ENCODE measurements at places on chromosomes 13 and 19.

DNA sequence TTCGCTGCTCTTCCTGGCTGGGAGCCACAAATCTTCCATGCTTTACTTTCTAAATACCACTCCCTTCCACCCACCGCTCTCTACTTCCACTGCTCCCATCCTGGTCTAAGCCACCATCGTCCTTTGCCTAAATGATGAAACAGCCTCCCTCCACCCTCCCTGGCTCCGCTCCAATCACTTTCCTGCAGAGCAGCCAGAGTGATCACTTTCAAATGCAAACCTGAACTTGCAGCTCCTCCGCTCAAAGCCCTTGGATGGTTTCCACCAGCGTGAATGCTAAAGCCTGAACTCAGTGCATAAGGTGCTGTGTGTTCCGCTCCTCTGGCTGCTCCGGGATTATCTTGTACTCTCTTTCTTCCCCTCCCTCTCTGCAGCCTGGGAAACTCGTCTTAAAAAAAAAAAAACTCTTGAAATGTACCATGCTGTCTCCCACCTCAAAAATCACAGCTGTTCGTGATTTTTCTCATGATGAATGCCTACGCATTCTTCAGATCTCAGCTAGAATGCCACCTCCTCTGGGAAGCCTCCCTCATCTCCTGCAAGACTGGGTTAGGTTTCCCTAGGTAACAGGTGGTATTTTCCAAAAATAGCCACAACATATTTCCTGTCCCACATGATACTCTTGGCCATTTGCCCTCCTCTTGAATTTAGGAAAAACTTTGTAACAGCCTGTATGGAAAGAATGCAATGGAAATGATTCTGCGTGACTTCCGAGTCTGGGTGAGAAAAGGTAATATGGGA lies 3.7 kb upstream of the SIN3B start:
- DNase-seq = no peak

- no peak for DNase-seq
Measured at GRCh38 chr13:48654511-48654910, 782 bp downstream of the CYSLTR2 start.

GRCh38 chr13:32390048-32390447 lies 37.9 kb downstream of the N4BP2L1 start:
- DNase-seq = no peak

DNA sequence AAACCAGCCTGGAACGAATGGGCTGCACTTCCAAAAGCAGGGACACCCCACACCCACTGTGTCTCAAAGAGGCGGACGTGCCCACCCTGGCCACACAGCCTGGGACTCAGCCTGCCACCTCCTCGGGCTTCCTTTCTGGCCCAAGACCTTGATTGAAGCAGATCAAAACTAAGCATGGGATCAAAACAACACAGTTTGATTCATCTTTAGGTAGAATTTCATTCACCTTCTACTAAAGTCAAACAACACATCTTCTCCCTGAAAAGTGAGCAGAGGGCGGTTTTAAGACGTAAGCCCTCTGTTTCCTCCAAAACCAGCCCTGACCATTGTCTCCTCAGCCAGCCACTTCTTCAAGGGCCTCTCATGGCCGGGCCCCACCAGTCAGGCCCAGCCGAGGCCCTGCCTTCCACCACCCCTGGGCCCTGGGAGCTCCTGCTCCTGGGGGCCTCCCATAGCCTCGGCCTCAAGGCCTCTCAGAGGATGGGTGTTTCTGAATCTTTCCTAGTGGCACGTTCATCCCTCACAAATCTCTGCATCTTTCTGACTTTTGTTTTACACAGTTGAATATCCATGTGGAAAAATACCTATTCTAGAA lies 6.3 kb upstream of the F10 start:
- no peak for DNase-seq

DNA sequence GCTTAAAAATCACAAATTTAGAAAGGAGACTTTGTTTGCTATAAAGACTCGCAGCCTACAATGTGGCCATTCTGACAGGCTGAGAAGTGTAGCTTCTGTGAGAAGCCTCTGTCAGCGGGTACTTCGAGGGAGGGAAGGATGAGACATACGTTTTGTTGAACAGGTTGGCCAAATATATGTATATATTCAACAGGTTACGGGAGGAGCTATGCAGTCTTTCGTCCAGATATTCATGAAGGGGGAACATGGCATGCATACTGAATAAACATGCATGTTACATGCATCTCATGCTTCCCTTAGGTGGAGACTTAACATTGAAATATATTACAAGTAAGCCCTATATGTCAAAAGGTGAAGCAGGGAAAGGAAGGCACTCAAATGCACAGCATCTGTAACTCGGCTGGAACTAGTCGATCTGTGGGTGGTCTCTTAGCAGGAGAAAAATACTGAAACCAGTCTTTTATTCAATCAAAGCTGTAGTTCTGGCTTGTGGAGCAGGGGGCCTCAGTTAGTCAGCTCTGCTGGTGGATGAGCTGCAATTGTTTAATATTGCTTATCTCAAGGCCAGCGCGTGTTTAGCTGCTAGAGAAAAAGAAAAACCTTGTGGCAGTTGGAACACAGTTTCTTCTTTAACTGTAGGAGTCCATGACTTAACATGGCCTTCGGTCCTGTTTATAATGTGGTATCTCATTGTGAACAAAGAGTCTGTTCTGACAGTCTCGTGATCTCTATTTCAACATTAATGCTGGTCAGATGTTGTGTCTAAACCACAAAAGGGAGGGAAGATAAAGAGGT lies 94.3 kb downstream of the FAM216B start:
- peak; percentile 52 for DNase-seq

DNA sequence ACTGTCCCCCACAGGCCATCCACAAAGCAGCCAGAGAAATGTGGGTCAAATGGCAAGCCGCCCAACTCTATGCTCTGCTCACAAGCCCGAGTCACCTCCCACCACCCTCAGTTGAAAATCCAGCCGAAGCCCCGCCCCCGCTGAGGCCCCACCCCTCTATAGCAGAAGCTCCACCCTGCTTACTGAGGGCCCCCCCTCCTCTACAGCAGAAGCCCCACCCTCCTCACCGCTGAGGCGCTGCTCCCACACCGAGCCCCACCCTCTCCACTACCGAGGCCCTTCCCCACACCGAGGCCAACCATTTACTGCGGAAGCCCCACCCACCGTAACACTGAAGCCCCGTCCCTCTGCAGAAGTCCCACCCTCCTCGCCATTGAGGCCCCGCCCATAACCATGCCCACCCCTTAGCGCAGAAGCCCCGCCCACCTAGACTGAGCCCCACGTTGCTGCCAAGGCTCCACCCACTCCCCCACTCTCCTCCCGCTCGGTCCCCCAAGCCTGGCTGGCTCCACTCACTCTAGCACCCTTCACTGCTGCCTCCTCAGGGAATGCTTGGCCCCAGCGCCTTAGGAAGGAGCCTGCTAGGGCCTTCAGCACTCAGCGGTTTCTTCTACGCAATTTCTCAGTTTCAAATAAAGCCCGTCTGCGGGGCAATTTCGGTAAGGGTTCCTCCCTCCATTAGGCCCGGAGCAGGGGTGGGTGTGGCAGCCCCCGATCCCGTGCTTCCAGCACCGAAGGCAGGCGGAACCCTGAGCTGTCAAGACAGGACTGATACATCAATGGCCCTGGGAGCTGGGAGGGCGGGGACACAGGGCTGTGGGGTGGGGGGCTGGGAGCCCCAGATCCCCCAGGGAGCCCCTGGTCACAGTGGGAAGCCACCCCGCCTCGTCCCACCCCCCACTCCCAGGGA lies 9.0 kb upstream of the MYDGF start:
- peak; percentile 91 for DNase-seq

DNA sequence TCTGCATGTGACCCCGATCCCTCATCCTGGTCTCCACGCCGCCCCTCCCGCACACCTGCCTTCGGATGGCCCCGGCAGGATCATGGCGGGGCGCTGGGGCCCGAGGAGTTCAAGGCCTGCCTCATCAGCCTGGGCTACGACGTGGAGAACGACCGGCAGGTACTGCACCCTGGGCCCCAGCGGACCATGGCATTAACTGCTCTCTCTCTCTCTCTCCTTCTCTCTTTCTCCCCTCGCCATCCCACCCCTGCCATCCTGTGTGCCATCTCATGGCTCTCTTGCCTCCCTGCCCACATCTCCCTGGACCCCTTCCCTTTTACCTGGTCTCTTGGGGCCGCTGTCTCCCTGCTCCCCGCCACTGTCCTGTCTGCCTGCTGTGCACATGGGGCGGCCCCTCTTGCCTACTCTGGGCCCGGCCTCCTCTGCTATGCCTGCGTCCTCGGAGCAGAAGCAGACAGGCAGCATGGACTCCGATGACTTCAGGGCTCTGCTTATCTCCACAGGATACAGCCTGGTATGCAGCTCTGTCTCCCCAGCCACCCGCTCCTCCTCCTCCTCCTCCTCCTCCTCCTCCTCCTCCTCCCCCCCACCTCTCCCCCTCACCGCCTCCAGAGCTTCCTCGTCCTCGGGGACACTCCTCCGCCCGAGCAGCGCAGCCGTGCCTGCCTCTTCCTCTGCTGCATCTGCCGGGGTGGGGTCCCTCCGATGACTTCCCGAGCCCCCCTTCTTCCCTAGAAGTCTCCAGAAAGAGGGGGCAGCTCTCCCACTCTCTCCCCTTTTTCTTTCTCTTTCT lies 16.2 kb downstream of the CAPN12 start:
- no peak for DNase-seq

GRCh38 chr13:47317356-47317755 lies 420.5 kb upstream of the HTR2A start:
- DNase-seq = no peak

GRCh38 chr19:56601375-56601774 lies 6.3 kb downstream of the ZNF71 start:
- DNase-seq = no peak

GRCh38 chr13:109669234-109669612 lies 117.2 kb downstream of the IRS2 start:
- no peak for DNase-seq

GRCh38 chr19:29001141-29001581 lies 211.8 kb downstream of the UQCRFS1 start:
- no peak for DNase-seq

GRCh38 chr13:48728226-48728625 lies 74.5 kb downstream of the CYSLTR2 start:
- DNase-seq = no peak

DNA sequence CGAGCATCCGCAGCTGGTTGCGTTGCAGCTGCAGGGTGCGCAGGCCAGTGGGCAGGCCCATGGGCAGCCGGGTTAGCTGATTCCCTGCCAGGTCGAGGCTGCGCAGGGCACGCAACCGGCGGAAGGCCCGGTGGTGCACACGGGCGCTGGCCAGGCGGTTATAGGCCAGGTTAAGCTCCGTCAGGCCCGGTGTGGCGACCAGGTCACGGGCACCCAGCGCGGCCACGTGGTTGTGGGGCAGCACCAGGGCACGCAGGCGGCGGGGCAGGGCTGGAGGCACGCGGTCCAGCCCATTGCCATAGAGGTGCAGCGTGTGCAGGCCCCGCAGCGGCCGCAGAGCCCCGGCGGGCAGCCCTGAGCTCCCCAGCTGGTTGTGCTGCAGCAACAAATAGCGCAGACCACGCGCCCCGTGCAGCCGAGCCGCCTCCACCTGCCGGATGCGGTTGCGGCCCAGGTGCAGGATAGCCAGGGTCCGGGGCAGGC lies 5.3 kb downstream of the PODNL1 start:
- no peak for DNase-seq

DNA sequence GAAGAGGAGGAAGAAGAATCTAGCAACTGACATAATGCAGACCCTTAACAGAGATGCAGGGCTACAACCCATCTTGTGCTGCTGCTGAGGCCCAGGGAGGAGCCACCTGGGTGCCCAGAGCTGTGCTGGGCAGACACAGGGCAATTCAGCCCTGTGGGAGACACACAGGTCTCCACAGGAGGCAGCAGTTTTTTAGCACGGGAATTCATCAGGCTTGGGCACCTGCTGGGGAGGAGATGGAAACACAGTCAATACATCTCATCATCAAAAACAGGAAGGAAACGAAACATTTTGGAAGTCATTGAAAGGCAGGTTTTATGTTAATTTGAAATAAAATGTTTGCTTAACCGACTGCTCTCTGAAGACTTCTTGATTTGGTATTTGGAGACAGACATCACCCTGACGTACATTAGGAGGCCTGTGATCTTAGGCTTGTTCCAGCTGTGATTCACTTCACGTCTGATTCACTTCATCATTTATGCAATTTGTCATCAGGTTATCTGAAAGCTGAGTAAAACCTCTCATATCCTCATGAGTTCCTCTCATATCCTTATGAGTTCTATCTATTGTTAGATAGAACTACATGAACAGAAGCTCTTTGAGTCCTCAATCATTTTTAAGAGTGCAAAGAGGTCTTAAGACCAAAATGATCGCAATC lies 77.4 kb downstream of the CYSLTR2 start:
- DNase-seq = no peak

DNA sequence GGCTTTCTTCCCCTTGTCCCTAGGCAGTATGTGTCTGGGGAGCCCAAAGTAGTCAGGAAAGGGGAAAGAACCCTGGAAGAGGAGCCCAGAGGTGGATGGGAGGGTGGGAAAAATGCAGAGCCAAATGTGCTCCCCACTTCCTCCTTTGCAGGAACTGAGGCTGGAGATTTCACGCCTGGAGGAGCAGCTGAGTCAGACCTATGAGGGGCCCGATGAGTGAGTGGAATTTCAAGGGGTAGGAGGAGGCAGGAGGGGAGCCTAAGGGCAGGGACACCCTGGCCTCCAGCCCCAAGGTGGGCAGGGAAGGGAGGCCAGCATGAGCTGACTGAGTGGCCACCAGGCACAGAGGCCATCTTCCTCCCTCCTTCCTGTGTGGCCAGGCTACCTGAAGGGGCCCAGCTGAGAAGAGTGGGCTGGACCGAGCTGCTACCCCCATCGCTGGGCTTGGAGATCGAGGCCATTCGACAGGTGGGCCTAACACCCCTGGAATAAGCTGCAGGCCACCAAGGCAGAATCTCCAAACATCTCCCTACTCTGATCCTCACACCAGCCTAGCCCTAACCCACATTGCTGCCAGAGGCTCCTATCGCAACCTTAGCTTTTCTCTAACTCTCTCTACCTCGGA lies 14.3 kb downstream of the PTH2 start:
- no peak for DNase-seq

GRCh38 chr13:28574617-28575142 lies 79.8 kb upstream of the FLT1 start:
- DNase-seq = no peak

- DNase-seq = no peak
Measured at GRCh38 chr13:78398743-78399410, 204.5 kb downstream of the POU4F1 start.

- DNase-seq = no peak
Measured at GRCh38 chr19:30217461-30217860, 154.7 kb upstream of the ZNF536 start.

GRCh38 chr19:34667349-34668076 lies 9.4 kb downstream of the SCGB2B2 start:
- no peak for DNase-seq

GRCh38 chr13:98784666-98785065 lies 32.2 kb upstream of the SLC15A1 start:
- DNase-seq = no peak

GRCh38 chr13:60363288-60363687 lies 33.7 kb upstream of the TDRD3 start:
- DNase-seq = no peak

Data from ecto neural progenitor cell (in vitro differentiated cells).